ENCODE measurements at places on chromosomes 5 and 9. TPM values are rescaled to one million over a fixed set of nuclear protein-coding genes. Genes with fewer than 3 reads are reported as not detected.
A peak's percentile ranks its signal among the peaks of the same experiment; 100 is the strongest.

Gene PCDHA5
- 0.13 TPM for total RNA-seq

Gene PDGFRB
- total RNA-seq, result 8.6 TPM

GRCh38 chr9:106621313-106622163 lies 241.4 kb upstream of the ZNF462 start:
- no peak for DNase-seq

- DNase-seq, result peak; percentile 33
Observed at GRCh38 chr5:10595672-10596309, 31.9 kb downstream of the ANKRD33B start.

DNA sequence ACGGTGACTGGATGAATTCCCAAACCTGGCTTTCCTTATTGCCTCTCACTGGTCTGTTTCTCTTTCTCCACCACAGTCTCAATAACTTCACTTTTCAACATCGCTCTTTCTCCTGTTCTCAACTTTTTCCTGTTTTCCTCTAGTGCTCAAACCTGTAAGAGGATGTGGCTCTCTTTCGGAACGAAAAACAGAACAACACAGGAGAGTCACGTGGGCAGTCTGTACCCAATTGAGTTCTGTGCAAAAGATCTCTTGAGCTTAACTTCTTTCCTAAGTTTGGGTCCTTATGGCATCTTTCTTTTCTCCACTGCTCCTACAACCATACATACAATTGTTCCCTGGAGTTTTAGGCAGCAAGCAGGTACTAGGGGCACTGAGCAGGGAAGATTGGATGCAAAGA lies 8.9 kb downstream of the HAVCR1 start:
- DNase-seq, result no peak

DNA sequence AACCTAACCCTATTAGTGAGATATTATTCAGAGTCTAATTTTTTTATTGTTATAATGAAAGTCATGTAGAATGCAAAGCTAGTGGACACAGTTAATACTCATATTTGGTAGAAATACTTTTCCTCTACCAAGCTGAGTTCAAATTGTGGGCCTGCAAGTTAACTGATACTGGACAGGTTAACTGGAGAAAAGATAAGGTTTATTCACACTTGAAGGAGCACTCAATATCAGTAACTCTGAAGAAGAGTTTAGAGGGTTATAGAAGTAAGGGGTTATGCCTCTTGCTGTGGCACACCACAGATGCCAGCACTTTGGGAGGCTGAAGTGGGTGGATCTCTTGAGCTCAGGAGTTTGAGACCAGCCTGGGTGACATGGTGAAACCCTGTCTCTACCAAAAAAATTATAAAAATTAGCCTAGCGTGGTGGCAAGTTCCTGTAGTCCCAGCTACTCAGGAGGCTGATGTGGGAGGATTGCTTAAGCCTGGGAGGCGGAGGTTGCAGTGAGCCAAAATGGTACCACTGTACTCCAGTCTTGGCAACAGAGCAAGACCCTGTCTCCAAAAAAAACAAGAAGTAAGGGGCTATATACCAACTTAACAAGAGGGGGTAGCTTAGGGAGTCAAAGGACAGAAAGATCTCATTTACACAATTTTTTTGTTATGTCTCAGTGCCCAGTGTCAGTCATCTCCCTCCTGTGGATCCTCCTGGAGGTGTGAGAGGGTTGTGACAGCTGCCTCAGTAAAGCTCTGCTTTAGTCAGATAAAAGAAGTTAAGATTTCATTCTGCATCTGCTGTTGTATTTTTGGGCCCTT lies 121.2 kb upstream of the GRHPR start:
- DNase-seq, result no peak

DNA sequence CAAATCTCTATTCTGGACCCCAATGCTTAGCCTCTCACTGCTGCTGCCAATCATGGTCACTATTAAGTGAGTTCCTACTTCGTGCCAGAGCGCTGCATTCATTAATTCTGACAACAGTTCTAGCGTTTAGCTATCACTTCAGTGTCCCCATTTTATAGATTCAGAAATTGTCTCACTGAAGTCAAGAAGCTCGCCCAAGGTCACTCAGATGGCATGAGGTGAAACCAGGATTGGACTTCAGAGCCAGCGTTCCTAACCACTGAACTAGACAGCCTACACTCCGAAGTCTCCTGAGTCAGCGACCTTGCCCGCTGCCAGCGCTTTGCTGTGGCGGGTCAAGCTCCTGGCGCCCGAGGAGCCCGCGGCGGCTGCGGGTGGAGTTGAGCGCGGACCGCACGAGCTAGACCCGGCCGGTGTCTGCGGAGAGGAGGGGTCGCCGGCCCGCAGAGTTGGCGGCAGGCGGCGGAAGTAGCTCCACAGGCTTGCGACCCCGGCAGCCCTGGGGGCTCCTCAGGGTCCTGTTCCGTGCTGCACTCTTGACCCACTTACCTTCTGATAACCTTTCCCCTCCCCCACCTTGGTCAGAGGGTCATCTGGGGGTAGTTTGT lies 2.1 kb upstream of the GABRB2 start:
- DNase-seq, result peak; percentile 30

DNA sequence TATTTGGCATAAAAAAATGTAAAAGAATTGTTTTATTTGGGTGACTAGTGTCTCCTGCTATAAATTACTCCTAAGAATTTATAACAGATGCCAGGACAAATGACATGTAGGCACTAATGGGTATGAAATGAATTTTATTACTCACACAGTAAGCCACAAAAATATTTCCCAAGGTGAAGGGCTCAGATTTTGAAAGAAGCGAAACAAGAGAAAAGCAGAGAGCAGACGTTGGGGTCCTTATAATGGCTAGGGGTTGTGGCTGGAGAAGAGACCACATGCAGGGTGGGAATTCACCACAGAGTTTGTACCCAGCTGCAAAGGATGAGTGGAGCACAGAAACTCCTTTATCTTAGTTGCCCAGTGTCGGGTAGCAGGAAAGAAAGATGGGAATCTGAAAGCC lies 45.0 kb upstream of the PRR16 start:
- no peak for DNase-seq
